IMR-90 (cell line): ENCODE measurements at places on chromosomes 13 and 19.

- DNase-seq: peak; percentile 7
Observed at GRCh38 chr13:46295491-46296114, 83.9 kb downstream of the LRRC63 start.

DNA sequence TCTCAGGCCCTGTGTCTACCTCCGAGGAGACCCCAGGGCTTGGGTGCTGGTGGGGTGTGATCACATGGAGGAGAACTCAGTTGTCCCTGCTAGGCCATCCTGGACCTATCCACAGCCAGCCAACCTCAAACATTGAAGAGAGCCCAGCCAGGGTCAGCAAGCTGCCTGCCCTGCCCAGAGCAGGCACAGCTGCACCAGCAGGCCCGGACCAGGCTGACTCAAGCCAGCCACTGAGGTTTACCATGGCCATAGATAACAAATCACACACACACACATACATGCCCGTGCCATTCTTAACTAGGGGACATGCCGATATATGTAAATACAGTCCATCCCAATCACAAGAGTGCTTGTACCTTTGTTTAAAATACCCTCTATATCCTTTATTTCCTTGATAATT is 8.1 kb downstream of the ARHGEF7 start:
- no peak for DNase-seq

- DNase-seq: no peak
Observed at GRCh38 chr13:45199711-45200110, 1.1 kb downstream of the KCTD4 start.

- DNase-seq: no peak
Observed at GRCh38 chr19:19067276-19068072, 3.7 kb downstream of the SLC25A42 start.

- DNase-seq: no peak
Observed at GRCh38 chr19:45070861-45071544, 5.3 kb downstream of the ZNF296 start.

GRCh38 chr19:14248578-14249011 is 42.6 kb upstream of the ADGRL1 start:
- DNase-seq: no peak

GRCh38 chr13:52925775-52926285 is 77.4 kb upstream of the PCDH8 start:
- DNase-seq: no peak
